ENCODE measurements at places on chromosomes 2 and 18.

DNA sequence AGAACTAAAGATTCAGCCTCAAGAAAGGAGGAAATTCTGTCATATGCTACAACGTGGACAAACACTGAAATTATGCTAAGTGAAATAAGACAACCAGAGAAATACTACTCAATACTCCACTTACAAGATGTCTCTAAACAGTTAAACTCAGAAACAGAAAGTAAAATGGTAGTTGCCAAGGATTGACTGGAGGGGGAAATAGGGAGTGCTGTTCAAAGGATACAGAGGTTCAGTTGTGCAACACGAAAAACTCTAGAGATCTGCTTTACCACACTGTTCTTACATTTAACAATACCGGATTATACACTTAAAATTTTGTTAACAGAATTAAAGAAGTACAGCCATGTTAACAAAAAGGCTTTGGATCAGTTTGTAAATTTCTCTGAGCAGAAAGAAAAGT, 39.8 kb upstream of the C2orf15 start:
- no peak for DNase-seq

DNA sequence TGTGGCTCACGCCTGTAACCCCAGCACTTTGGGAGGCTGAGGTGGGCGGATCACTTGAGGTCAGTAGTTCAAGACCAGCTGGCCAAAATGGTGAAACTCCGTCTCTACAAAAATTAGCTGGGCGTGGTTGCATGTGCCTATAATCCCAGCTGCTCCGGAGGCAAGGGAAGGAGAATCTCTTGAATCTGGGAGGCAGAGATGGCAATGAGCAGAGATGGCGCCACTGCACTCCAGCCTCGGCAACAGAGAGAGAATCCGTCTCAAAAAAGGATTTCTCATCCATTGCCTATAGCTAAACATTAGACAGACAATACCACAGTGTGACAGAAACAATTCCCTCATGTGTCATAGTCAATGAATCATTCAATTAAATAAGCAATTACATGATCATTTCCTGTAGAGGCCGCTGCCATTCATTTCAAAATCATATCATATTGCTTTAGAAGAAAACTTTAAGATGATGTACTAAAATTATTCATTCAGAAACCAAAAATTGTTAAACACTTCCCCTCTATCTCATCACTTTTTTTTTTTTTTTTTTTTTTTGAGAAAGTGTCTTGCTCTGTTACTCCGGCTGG, 69.5 kb upstream of the TGIF1 start:
- no peak for DNase-seq

- no peak for DNase-seq
Measured at GRCh38 chr2:7841751-7842150, 840.1 kb upstream of the ID2 start.

DNA sequence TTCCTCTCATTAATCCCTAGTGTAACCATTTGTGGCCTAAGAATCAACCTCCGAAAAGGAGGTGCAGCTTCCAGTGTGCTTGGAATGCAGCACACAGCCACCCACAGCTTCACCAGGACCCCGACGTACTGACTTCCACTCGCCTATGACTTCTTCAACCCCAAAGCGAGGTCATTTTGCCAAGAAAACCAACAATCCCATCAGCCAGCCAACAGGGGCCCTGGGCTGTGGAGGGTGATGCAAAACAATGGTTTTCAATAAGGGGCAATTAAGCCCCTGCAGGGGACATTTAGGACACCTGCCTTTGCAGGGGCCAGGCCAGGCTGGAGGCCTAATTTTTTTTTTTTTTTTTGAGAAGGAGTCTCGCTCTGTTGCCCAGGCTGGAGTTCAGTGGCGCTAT, 158.1 kb upstream of the SKOR2 start:
- DNase-seq, result no peak

DNA sequence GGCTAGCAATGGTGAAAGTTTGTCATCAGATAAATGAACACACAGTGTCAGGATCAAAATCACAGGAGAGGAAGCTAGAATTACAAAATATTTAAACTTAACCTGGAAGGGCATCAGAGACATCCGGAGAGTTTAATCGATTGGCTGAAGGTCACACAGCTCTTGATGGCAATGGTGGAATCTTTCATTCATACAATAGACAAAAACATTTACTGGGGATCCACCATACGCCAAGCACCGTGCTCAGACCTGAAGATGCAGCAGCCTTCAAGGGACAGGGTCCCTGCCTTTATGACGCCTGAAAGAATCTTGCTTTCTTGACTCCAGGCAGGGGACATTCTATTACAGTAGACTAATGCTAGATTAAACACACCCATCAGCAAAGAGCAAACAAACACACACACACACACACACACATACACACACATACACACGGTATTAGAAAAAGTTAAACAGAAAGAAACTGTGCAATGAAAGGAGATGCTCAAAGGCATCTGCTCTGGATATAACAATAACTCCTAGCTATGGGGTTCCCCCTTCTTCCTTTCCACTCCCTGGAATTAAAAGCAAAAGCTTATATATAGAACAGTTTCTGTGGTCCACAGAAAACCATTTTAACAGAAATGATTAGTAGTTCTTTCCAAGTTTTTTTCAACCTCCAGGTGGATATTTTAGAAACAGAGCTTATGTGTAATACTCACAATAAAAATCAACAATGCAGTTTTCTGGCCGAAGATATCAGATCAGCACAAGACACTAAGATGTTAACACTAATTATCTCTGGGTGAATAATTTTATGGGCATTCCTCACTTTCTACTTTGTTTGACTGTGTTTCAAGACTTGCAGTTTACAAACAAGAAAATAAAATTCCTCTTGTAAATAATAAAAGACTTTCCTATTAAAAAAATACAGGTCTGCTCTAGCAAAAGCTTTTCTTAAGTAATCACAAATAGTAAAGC, 151.7 kb downstream of the ANKRD44 start:
- DNase-seq, result no peak

GRCh38 chr2:181937473-181937872, 45.9 kb downstream of the ITPRID2 start:
- DNase-seq, result no peak

GRCh38 chr2:216665717-216666116, 29.6 kb downstream of the IGFBP5 start:
- no peak for DNase-seq
